ENCODE measurements at places on chromosomes 2 and 18.

- no peak for DNase-seq
Measured at GRCh38 chr2:197558393-197558792, 42.5 kb downstream of the MOB4 start.

- DNase-seq: no peak
Measured at GRCh38 chr18:57294547-57294946, 57.8 kb upstream of the ST8SIA3 start.

DNA sequence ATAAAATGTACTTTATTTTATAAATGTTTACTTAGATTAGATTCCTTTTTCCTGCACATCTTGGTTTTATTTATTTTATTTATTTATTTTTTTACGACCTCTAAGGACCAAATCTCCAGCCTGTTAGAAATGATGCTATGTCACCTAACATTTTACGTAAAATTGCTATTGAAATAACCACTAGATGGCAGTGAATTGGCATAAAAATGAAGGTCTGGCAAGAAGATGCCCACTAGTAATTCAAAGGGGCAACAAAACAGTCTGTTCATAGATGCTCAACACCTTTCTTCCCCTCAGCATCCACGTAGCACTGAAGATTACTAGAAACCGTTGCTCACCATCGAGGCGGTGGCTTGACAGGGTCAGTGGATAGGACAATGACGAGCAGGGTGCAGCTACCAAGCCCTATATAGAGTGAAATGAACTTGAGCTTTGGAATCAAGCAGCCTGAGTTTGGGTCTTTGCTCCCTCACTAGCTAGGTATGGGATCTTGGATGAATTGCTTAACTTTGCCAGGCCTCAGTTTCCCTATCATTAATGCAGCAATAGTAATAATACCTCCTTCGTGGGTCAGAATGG, 128.7 kb upstream of the L3MBTL4 start:
- DNase-seq: peak; percentile 24

GRCh38 chr2:159073256-159073655, 104.8 kb downstream of the TANC1 start:
- DNase-seq: no peak

DNA sequence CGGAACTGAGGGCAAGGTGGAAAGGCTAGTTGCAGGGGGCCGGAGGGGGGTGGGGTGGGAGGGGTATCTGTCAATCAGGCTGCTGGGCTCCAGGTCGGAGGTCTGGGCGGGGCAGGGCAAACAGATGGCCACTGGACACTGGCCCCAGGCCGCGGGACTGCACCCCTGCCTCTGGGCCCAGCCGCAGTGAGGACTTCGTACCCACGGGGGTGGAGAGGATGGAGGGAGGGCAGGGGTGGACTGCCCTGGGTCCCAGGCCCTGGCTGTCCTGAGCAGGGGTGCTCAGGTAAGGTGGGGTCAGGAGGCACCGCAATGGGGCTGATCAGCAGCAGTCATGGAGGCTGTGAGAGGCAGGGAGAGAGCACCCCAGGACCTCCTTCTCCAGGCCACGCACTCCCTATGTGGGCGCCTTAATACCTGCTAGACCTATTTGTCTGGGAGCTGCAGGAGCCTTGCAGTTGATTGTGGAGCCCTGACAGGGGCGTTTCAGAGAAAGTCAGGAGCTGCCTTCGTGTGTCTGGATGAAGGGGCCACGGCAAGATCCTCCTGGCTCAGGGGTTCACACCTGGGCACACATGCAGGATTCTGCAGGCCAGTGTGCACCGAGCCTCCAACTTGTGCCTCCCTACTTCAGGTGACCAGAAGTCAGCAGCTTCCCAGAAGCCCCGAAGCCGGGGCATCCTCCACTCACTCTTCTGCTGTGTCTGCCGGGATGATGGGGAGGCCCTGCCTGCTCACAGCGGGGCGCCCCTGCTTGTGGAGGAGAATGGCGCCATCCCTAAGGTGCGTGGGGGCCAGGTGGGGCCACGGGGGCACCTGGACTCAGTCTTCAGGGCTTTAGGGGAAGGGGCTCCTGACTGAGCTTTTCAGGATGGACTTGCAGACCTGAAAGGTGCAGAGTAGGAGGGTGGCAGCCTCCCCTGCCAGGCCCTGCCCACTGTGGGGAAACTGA, 1.5 kb downstream of the CTDSP1 start:
- DNase-seq: no peak

GRCh38 chr2:168607992-168608391, 151.9 kb downstream of the CERS6 start:
- DNase-seq: no peak

DNA sequence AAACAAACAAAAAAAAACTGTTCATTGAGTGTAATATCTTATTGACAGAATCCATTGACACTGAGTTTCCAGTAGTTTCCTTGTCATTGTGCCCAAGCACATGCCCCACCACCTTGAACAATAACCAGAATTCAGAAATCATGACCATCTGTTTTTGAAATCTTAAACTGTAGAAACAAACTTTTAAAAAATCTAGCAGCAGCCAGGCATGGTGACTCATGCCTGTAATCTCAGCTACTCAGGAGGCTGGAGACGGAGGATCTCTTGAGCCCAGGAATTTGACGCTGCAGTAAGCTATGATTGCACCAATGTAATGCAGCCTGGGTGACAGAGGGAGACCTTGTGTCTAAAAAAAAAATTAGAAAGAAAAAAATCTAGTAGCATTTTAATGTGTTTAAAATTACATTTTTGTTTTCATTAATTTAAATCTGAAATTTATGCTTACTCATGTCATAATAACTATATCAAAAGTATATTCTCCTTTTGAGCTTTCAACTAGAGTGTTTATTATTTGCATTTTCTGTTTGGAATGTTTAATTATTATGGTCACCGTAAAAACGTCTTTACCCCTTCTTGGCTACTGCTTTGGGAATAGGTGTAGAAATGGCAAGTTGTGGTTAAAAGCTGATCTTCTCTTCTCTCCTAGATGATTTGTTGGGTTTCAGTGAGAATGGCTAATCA, 25.2 kb upstream of the STON1 start:
- DNase-seq: no peak

Data from DMS79 (cell line).